ENCODE measurements at places on chromosomes 13 and 19.
A peak's percentile ranks its signal among the peaks of the same experiment; 100 is the strongest.

DNA sequence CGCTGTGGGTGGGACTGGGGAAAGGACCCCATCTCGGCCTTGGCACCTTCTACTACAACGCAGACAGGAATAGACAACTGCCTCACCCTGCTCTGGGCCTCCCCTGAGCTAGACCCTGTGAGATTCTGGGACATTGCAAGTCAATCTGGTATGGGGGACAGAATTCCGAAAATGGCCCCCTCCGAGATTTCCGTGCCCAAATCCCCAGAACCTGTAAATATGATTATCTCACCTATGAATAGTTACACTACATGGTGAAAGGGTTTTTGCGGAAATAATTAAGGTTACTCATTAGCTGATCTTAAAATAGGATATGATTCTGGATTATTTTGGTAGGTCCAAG lies 618 bp upstream of the ZBTB45 start:
- no peak for DNase-seq

GRCh38 chr19:46718157-46718933 lies 1.4 kb upstream of the PRKD2 start:
- DNase-seq: no peak

DNA sequence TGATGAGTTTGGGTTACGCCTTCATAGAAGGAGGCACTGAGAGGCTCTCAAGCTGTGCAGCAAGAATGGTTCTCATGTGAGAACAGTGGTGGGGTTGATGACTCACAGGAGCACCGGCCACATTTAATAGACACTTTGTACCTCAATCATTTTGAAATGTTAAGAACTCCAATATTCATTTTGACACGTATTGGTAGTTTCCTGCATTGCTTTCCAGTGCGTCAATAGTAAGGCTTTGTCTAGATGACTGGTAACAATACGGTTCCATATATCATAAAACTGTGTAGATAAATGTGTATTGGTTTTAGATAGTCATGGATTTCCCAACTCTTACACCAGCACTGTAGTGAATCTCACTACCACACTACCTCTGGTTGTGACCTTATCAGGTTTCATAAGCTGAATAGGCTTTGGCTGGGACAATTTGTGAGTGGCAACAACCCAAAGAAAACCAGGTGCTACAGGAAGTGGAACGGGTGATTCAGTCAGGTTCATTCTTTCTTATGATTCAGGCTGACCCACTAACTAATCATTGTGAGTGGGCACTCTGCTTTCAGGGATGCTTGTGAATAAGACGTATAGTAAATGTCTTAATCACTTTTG lies 362.6 kb downstream of the KLF5 start:
- DNase-seq: peak; percentile 8

DNA sequence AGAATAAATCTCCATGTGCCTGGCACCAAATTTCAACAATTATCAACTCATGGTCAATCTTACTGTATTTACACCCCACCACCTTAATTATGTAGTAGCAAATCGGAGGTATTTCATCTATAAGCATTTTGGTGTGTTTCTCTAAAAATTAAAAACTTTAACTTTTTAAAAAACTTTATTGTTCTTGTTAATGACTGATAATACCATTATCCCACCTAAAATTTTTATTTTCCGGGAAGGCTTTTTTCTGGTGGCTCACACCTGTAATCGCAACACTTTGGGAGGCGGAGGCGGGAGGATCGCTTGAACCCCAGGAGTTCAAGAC lies 453 bp upstream of the PDCD2L start:
- no peak for DNase-seq

DNA sequence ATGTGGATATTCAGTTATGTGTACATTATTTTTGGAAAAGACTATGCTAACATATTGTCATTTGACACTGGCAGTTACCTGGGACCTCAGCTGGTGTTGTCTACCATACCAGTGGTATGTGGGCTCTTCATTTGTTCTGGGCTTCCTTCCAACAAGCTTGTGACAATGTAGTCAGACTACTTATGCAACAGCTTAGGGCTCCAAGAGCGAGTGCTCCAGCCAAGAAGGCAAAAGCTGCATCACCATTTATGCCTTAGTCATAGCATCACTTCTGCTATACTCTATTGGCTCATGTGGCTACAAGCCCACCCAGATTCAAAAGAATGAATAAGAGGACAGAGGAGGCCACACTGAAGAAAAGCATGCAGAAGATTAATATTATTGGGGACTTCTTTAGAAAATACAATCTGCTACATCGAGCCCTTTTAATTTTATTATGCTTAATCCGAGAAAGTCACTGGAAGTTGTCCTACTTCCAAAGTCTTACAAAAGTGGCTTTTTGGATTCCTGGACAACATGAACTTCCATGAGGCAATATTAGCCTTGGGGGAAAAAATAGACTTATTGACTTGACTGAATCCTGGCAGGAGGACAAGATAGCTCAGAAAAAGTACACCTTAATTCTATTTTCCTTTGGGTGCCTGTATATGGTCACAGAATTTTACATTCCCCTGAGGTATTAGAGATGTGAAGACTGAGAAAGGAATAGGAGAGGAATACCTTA lies 529.4 kb upstream of the HTR2A start:
- no peak for DNase-seq

DNA sequence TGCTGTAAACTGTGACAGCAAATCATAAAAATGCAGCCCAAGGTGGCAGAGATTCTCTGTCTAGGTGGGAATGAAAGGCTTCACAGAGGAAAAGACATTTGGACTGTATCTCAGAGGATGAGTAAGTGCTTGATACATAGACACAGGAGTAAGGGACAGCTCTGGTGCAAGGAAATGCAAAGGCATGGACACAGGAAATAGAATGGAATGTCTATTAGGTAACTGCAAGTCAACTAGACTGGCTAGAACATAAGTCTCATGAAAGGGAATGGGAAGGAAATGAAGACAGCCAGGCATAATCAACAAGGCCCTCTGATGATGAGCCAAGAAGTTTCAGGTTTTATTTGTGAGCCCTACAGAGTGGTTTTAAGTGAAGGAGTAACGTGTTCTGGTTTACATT lies 321.7 kb downstream of the SUCLA2 start:
- no peak for DNase-seq

- no peak for DNase-seq
Observed at GRCh38 chr13:24605923-24606372, 74.3 kb upstream of the ATP12A start.

DNA sequence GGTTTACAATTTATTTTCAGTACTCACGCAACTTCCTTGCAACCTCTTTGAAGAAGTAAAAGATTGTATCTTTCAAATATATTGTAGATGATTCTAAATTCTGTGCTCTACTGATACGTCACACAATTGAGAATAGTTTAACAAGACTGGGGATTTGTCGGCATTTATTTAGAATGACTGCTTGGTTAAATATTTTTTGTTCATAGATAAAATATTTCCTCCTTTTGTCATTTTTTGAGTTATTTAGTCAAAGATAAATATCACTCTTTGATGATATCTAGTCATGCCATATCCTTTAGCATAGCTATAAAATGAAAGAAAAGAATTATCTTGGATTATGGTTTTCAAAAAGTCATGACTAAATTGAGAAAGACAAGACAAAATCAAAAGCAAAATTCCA lies 2747.8 kb downstream of the PCDH9 start:
- DNase-seq: no peak

- no peak for DNase-seq
Observed at GRCh38 chr13:20359335-20359734, 127.2 kb upstream of the GJB6 start.

DNA sequence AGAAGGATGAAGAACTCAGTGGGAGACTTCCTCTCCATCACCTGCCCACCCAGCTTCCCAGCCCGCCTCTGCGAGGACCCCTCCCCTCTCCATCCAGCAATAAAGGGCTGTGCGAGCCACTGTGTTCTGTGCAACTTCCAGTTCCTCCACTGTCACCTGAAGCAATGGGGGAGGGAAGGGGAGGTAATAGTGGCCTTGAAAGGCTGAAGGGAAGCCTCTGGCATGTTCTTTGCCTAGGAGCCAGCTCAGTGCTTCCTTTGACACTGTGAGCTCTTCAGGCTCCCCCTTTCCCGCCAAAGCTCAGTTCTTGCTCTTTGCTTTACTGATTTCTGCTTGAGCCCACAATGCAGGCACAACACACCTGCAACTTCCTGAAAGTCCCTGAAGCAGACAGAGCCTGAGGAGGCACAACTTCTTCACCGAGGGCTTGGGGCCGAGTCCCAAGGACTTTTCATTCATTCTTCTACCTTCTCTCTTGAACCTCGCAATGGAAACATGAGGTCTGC lies 73.2 kb upstream of the DOCK9 start:
- no peak for DNase-seq

Data from stimulated activated CD4-positive, alpha-beta T cell treated with anti-CD3 and anti-CD28 coated beads, Interleukin-12 subunit alpha, Interleukin-12 subunit beta, amount 100 ng/mL, for 48 hours (primary cell).